ENCODE measurements at places on chromosomes 4 and X. TPM values are rescaled to one million over a fixed set of nuclear protein-coding genes. Genes with fewer than 3 reads are reported as not detected.

The HS6ST2 gene
- 46.4 TPM for total RNA-seq

DNA sequence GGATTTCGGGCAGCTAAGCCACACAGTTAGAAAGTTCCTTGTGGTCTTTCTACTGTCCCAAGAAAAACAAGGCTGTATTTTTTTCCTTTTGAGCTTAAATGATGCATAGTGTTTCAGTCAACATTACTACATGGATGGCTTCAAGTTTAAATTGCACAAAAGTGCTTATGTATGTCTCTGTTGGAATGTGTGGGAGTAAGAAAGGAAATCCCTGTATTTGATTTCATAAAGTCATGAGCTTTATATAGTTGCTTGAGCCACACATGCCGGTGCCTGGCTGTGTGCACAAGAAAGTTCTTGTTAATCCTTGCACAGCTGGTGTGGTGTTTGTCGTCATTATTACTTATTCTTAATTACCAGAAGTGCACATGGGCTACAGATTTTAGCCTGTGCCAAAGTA lies 262.2 kb downstream of the ARHGAP10 start:
- H3K4me3 ChIP-seq, result no peak overlapping the region
- peaks cover 18% of the 10 kb centered on the region for H3K36me3 ChIP-seq
- DNase-seq, result no peak
- H3K27ac ChIP-seq, result no peak overlapping the region
- peaks cover 7% of the 10 kb centered on the region for H3K4me1 ChIP-seq
- H3K27me3 ChIP-seq, result no peaks in the 10 kb centered on the region

DNA sequence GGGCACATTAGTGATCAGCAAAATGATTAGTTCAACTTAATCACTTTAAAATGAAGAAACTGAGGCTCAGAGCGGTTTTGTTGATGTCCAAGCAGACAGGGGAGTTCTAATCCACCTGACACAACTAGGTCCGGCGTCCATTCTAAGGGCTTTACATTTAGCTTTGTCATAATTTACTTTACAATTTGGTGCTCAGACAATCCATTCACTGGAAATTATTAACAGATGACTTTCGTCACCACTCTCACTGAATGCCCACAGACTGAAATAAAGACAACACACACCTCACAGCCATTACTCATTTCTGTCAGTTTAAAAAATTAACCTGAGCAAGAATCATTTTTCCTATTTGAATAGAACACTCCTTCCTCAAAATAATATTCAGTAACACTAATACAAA lies 10.8 kb downstream of the NR3C2 start:
- no peak overlapping the region for H3K27ac ChIP-seq
- peaks cover 5% of the 10 kb centered on the region for H3K36me3 ChIP-seq
- no peak overlapping the region for H3K4me3 ChIP-seq
- peaks cover 8% of the 10 kb centered on the region for H3K4me1 ChIP-seq
- DNase-seq, result no peak

DNA sequence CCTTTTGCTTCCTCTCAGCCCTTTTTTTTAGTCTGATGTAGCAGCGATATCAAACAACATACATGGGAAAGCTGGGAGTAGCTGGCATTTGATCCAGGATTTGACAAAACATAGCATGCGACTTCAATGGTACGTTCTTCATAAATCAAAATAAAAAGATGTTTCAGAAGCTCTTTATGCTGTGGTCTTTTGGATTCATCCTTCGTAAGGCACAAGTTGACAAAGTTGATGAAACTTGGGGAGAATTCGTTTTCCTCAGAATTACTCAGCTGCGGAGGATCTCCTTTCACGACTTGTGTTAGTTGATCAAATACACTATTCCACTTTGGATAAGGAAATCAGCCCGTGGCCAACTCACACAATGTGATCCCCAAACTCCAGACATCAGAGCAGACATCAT lies 38.1 kb upstream of the CHIC1 start:
- H3K27ac ChIP-seq, result no peak overlapping the region
- H3K27me3 ChIP-seq, result peaks cover 15% of the 10 kb centered on the region
- no peaks in the 10 kb centered on the region for H3K36me3 ChIP-seq
- no peak overlapping the region for H3K4me3 ChIP-seq

DNA sequence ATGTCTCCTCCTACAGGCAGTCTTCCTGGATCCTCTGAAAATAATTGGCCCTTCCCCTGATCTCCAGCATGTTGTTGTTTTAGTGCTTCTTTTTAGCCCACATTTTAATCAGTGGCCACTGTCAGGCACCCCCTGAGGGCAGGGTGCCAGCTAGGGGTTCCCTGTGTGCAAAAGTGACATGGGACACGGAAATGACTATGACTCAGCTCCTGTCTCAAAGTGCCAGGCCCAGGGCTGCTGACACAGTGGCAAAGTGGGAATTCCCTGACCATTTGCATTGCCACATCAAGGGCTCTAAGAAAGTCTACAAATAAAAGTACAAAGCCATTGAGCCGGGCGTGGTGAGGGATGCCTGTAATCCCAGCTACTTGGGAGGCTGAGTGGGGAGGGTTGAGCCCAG lies 24.8 kb downstream of the HMX1 start:
- H3K27ac ChIP-seq, result no peak overlapping the region
- peaks cover 4% of the 10 kb centered on the region for H3K36me3 ChIP-seq
- no peak overlapping the region for H3K4me3 ChIP-seq
- DNase-seq, result peak; percentile 13

- no peaks in the 10 kb centered on the region for H3K27me3 ChIP-seq
- H3K4me3 ChIP-seq, result no peak overlapping the region
- H3K27ac ChIP-seq, result no peak overlapping the region
- H3K36me3 ChIP-seq, result no peaks in the 10 kb centered on the region
These were observed 1118.2 kb downstream of the ARAP2 start for GRCh38 chr4:35125995-35126712.

DNA sequence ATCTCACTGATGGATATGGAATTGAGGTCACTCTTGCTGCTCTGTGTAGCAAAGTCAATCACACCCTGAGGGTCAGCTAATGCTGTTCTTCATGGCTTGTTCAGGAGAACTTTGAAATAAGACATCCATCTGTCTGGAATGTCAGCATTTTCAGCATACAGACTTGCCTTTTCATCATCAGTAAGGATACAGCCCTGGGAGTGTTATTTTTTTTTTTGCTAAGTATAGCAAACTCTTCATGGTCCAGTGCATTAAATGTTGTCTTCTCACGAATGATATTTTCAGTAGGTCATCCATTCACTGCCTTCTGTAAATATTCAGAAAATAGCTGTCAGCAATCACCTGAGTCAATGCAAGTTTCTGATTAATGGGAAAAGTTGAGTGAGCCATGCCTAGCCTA lies 268.8 kb upstream of the SMIM31 start:
- no peak overlapping the region for H3K27ac ChIP-seq
- H3K4me3 ChIP-seq, result no peak overlapping the region
- no peak for DNase-seq

The CLIC2 gene
- total RNA-seq, result 1.3 TPM

- no peaks in the 10 kb centered on the region for H3K36me3 ChIP-seq
- no peak overlapping the region for H3K4me3 ChIP-seq
- H3K4me1 ChIP-seq, result no peaks in the 10 kb centered on the region
- no peaks in the 10 kb centered on the region for H3K27me3 ChIP-seq
- DNase-seq, result no peak
These were observed 30.4 kb upstream of the EMCN start for GRCh38 chr4:100548200-100548560.

GRCh38 chr4:27717431-27717755 lies 856.8 kb downstream of the STIM2 start:
- DNase-seq, result no peak
- H3K36me3 ChIP-seq, result no peaks in the 10 kb centered on the region
- peaks cover 4% of the 10 kb centered on the region for H3K27me3 ChIP-seq
- H3K27ac ChIP-seq, result no peak overlapping the region
- H3K4me3 ChIP-seq, result no peak overlapping the region
- H3K4me1 ChIP-seq, result no peaks in the 10 kb centered on the region

GRCh38 chr4:173360587-173361221 lies 10.1 kb upstream of the SAP30 start:
- no peaks in the 10 kb centered on the region for H3K4me1 ChIP-seq
- no peaks in the 10 kb centered on the region for H3K36me3 ChIP-seq
- no peak for DNase-seq
- H3K27ac ChIP-seq, result no peak overlapping the region
- no peaks in the 10 kb centered on the region for H3K27me3 ChIP-seq

DNA sequence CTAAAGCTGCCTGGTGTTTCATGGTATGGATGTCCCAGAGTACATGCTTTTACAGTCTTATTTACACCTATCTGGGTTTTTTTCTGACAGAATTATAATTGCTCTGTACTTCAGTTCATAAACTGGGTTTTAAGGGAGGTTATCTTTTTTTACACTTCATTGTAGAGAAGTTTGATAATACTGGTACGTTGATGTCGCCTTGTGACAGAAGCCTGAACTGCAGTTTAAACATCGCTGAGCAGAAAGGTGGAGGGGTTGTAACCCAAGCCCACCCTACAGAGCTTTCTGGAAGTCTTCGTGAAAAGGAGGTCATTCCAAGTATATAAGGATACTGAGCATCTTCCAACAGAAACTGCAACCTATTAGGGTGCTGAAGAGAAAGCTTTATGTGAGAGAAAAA lies 46.4 kb downstream of the BEX1 start:
- H3K27me3 ChIP-seq, result peaks cover 7% of the 10 kb centered on the region
- H3K27ac ChIP-seq, result no peak overlapping the region

The GLRA2 gene
- total RNA-seq, result 0.38 TPM

GRCh38 chrX:101208152-101208905 lies 11.3 kb upstream of the DRP2 start:
- no peak overlapping the region for H3K4me3 ChIP-seq
- DNase-seq, result no peak
- peaks cover 5% of the 10 kb centered on the region for H3K4me1 ChIP-seq

The SOWAHB gene
- 8.4 TPM for total RNA-seq

DNA sequence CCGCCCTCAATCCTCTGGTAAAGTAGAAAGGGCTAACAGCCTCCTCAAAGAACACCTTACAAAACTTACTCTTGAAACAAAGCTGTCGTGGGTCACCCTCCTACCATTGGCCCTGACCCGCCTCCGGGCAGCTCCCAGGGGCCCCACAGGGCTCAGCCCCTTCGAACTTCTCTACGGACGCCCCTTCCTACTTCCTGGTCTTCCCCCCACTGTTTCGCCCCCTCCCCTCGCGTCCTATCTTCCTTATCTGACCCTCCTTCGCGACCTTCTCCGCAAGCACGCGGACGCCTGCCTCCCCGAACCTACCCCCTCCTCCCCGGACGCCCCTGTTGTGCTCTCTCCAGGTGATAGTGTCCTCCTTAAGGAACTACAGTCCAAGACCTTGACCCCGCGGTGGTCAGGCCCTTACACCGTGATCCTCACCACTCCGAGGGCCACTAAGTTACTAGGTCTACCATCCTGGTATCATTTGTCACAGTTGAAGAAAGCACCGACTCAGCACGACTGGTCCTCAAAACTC lies 963.1 kb downstream of the RPA4 start:
- H3K36me3 ChIP-seq, result peaks cover 8% of the 10 kb centered on the region
- no peak overlapping the region for H3K4me3 ChIP-seq
- no peak for DNase-seq
- H3K4me1 ChIP-seq, result no peaks in the 10 kb centered on the region
- H3K27me3 ChIP-seq, result no peaks in the 10 kb centered on the region
- H3K27ac ChIP-seq, result no peak overlapping the region

The CENPVL2 gene
- 0.33 TPM for total RNA-seq

The MAGEA2B gene
- 1.1 TPM for total RNA-seq

The ADH1A gene
- total RNA-seq, result 6.4 TPM

DNA sequence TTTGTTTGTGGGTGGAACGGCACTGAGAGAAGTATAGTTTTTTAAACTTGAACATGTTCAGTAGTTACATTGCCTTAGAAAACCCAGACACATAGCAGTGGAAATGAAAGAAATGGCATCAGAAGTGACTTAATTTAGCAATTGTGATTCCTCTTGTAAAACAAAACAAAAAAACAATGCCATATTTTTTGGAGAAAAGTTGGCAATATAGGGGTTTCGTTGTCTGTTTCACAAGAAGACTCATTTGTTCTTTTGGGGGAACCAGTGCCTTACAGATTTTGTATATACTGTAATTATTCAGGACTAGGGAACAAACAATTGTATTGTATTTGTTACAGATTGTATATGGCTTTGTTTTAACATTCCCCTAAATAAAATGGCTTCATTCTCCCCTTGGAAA lies 390.7 kb downstream of the UNC5C start:
- no peak overlapping the region for H3K4me3 ChIP-seq
- H3K27ac ChIP-seq, result no peak overlapping the region
- DNase-seq, result no peak
- peaks cover 4% of the 10 kb centered on the region for H3K36me3 ChIP-seq
- H3K4me1 ChIP-seq, result peaks cover 18% of the 10 kb centered on the region

DNA sequence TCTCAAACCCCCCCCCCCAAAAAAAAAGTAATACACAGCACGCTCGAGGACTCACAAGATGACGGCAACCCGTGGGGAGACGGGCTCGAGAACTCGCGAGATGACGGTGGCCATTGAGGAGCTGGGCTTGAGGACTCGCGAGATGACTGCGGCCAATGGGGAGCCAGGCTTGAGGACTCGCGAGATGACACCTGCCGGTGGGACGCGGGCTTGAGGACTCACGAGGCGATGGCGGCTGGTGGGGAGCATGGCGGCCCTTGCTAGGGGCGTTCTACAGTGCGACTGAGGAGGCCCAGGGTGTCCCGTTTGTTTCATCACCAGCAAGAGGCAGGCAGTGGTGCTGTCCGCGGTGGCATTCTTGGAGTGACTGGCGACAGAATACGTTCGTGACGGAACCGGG lies 172.4 kb upstream of the MAGEB16 start:
- H3K27me3 ChIP-seq, result no peaks in the 10 kb centered on the region
- H3K4me1 ChIP-seq, result no peaks in the 10 kb centered on the region
- no peak for DNase-seq
- no peak overlapping the region for H3K27ac ChIP-seq
- H3K4me3 ChIP-seq, result no peak overlapping the region

GRCh38 chrX:44036336-44036735 lies 63.1 kb upstream of the NDP start:
- H3K4me1 ChIP-seq, result no peaks in the 10 kb centered on the region
- H3K27me3 ChIP-seq, result no peaks in the 10 kb centered on the region
- no peak for DNase-seq
- no peak overlapping the region for H3K4me3 ChIP-seq

- DNase-seq, result no peak
- no peaks in the 10 kb centered on the region for H3K27me3 ChIP-seq
- H3K4me1 ChIP-seq, result no peaks in the 10 kb centered on the region
- H3K4me3 ChIP-seq, result no peak overlapping the region
- H3K27ac ChIP-seq, result no peak overlapping the region
These were observed 457.2 kb downstream of the NLGN4X start for GRCh38 chrX:5771441-5771840.

DNA sequence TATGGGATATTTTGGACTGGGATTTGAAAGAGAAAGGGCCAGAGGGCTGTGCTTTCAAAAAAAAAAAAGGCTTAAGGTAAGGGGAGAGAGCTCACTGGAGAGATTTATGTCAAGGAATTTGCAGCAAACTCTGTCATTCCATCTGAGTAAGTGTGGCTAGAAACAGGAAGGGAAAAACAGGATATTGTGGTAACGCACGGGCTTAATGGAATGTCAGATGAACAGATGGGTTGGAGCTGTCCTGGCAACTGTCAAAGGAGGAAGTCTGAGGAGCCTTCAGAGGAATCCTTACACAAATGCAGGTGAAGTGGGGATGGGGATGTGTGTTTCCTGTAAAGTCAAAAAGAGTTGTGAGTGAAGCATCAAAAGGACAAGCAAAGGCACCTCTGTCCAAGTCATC lies 15.1 kb upstream of the NKX3-2 start:
- H3K4me3 ChIP-seq, result no peak overlapping the region
- H3K4me1 ChIP-seq, result no peaks in the 10 kb centered on the region
- no peak overlapping the region for H3K27ac ChIP-seq
- H3K36me3 ChIP-seq, result no peaks in the 10 kb centered on the region
- peaks cover 7% of the 10 kb centered on the region for H3K27me3 ChIP-seq

Measured in type B pancreatic cell (in vitro differentiated cells).